ENCODE measurements at places on chromosomes 3 and 15.

GRCh38 chr15:101651554-101652097, 555 bp downstream of the TM2D3 start:
- no peak for DNase-seq

GRCh38 chr15:53401503-53401902, 358.0 kb downstream of the WDR72 start:
- DNase-seq, result no peak

DNA sequence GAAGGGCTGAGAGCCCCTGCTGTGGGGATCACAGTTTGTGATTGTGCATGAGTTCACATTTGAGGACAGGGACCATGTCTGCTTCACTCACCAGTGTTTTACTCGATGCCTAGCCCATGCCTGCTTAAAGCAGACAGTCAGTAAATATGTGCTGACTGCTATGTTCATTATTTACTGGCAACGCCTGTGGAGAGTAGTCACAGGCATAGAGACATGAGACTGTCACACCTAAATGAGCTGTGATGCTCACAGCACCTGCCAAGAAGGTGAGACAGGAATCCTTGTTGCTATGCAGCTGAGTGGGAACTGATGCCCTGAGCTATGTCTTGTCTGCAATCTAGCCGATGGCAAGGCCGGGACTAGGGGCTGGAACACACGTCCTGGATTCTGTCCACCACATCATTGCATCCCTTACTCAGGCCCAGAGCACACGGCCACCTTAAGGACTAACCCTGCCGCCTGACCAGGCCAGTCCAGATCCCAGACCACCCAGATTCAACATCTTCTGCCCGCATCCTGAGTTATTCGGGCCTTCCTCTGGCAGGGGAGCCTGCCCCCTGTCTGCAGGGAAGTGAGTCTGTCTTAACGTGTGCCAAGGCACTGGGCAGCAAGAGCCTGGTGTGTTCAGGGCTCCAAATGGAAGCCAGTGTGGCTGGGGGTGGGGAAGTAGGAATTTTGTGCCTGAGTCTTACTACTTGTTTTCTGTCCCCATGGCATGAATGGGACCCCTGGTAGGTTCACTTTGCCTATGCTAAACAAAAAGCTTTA, 44.8 kb downstream of the FGD5 start:
- no peak for DNase-seq

GRCh38 chr15:31276596-31277298, 49.9 kb upstream of the KLF13 start:
- no peak for DNase-seq

GRCh38 chr15:66097151-66098021, 156.2 kb downstream of the MEGF11 start:
- DNase-seq, result no peak

DNA sequence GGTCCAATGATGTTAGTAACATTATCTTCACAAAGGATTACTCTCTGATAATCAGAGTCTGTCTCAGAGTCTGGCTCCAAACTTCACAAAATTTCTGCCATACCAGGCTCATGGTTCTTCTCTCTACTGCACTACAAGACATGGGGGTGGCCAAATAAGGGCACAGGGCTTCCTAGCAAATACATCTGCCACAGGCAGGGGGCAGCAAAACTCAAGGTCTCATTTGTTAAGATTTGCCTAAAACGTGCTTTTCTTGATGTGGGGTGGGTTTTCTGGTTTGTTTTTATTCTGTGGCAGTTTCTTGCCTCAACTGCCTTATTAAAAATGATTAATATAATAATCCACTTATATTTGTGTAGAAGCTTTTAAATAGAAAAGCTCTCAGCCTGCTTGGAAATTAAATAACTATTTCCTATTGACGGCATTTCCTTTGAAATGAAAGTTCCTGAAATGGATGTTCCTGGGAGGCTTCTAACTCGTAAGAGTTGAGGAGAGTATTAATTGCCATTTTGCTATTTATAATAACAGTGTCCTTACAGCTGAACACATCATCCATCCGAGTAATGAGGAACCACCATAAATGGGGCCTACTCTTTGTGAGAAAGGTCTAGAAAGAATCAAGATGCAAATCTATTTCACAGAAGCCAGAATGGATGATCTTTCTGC, 53.8 kb downstream of the SST start:
- no peak for DNase-seq

GRCh38 chr3:133211449-133211848, 173.3 kb downstream of the TMEM108 start:
- no peak for DNase-seq

DNA sequence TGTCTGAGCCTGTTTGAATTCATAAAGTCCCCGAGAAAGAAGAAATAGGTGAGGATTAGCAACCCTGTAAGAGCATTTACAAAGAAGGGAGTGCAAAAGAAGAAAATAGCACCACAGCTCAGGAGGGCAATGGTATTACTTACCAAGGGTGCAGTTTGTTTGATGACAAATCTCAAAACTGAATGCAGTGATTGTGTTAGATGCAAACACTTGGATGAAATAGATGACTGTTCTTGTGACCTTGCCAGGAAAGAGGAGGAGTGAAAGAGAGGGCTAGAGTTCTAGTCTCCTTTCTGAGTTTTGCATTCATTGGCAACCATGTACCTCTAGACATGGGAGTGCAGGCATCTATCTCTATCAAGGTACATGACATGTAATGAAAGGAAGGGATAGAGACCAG, 1030.8 kb upstream of the CFAP20DC start:
- DNase-seq, result no peak

DNA sequence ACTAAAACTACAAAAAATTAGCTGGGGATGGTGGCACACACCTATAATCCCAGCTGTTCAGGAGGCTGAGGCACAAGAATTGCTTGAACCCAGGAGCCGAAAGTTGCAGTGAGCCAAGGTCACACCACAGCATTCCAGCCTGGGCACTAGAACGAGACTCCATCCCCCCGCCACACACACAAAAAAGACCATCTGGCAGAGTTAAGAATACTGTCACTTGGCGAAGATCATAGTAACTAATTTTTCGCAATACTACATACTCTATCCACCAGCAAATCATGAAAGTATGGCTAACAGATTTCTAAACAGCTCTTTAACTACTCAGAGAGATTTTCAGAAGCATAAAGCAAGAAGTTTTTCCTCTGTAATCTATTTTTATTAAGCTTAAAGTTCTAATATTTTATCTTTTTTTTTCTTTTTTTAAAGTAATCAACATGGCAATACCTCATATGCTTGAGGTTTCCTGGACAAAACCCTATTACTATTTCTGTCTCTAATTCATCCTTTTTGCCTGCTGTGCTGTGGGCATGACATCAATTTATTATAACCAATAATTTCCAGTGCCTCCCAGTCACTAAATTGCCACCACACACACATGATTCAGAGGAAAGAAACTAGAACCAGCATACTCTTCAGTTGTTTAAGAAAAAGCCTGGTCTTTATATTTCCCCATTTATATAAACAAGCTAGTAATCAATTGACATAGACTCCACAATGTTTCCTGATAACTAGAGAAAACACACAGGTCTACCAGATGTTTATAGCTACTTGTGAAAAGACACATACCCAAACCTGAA, 46.9 kb downstream of the CHSY1 start:
- DNase-seq, result no peak

DNA sequence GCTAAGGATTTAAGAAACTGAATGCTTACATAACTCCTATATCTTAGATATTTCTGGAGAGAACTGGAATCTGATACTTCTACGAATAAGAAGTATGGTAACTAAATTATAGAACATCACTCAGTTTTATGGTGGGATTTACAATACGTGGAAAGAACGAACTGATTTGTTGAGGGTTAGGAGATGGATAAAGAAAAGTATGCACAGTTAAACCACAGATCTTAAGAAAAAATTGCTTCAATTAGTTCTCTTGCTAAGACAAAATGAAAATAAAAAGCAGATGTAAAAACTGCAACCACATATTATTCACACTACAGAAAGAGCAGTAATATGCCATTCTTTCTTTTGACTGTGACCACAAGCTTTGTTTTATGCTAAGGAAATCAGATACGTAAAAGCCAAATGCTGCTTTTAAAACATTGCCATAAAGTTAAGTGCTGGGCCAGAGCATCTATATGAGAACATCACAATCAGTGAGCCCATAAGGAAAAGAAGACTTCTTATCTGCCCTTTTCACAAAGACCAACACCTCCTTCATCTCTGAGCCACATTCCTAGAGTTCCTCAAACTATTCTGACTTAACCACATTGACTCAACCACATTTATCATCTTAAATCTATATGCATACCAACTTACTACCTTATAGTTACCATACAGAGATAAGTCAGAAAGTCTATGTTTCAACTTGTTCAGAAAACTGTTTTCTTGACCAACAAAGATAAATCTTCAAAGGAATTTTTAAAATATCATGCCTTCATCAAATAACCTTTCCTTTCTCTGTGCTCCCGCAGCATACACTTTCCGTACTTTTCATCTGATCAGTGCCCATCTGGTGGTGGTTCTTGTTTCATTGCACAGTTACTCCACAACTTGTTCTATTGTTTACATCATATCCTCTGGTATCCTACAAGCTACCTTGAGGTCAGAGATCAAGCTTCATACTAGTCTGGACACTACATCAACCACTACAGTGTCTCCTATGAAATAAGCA, 61.7 kb downstream of the FSIP1 start:
- no peak for DNase-seq

- DNase-seq, result no peak
Measured at GRCh38 chr3:33717616-33717865, 513 bp downstream of the CLASP2 start.

GRCh38 chr3:13072239-13072599, 1.0 kb downstream of the IQSEC1 start:
- no peak for DNase-seq

DNA sequence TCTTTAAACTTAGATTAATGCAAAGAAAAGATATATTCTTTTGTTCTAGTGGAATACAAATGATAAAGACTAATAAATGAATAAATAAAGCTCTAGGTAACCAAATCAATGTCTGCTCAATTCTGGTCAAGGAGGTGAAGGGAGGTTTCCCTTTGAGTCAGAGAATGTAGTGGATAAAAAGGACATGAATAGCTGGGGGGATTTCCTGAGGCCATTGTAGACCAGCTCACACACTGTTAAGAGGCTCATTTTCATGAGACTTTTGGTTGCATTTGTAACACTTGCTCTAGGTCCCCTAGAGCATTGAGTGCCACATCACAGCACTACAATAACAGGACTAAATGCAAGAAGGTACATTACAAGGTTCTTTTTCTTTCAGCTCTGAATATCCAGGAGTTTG, 170.7 kb downstream of the TIGIT start:
- no peak for DNase-seq

DNA sequence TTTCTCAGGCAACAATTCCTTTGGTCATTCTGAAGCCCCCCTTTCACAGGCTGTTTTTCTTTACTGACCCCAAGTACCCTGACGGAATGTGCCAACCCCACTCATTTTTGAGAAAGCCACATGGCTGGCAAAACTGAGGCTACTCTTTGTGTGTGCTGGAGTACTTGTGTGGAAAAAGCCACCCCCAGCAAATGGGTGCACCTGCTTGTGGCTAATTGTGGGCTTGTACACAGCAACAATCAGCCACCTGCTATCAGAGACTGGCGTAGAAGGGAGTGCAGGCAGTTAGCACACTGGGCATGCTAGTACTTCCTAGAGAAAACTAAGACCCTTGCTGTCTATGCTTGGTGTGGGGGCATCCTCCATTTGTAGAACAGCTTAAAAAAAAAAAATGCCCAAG, 110.1 kb upstream of the LMOD3 start:
- no peak for DNase-seq

DNA sequence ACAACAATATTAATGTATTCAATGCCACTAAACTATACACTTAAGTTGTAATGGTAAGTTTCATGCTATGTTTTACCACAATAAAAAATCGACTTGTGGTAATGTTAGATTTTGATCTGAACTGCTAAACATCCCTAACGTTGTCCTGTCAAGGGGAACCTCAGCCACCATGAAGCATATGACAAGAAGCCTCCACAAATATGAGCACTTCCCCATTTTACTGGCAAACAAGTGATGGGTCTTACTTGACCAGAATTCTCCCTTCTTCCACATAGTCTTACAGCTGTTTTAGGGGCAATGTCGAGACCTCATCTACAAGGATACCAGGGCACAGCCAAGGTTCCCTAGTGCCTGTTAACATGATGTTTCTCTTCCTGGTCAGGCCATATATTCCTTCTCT, 124.2 kb upstream of the ABI3BP start:
- no peak for DNase-seq

- no peak for DNase-seq
Measured at GRCh38 chr3:173992416-173992815, 594.9 kb downstream of the NLGN1 start.

- no peak for DNase-seq
Measured at GRCh38 chr15:99467853-99468464, 97.8 kb upstream of the MEF2A start.

GRCh38 chr15:76905855-76906254, 715 bp upstream of the SCAPER start:
- DNase-seq, result no peak

Data from activated CD8-positive, alpha-beta memory T cell treated with anti-CD3 and anti-CD28 coated beads for 4 hours (primary cell).